ENCODE measurements at places on chromosomes 5 and 9.

- no peak for DNase-seq
Observed at GRCh38 chr5:109825450-109825849, 135.7 kb downstream of the MAN2A1 start.

GRCh38 chr9:95494416-95495371 is 22.1 kb downstream of the PTCH1 start:
- no peak for DNase-seq

- DNase-seq, result no peak
Observed at GRCh38 chr5:147854331-147854730, 22.9 kb upstream of the SPINK1 start.

DNA sequence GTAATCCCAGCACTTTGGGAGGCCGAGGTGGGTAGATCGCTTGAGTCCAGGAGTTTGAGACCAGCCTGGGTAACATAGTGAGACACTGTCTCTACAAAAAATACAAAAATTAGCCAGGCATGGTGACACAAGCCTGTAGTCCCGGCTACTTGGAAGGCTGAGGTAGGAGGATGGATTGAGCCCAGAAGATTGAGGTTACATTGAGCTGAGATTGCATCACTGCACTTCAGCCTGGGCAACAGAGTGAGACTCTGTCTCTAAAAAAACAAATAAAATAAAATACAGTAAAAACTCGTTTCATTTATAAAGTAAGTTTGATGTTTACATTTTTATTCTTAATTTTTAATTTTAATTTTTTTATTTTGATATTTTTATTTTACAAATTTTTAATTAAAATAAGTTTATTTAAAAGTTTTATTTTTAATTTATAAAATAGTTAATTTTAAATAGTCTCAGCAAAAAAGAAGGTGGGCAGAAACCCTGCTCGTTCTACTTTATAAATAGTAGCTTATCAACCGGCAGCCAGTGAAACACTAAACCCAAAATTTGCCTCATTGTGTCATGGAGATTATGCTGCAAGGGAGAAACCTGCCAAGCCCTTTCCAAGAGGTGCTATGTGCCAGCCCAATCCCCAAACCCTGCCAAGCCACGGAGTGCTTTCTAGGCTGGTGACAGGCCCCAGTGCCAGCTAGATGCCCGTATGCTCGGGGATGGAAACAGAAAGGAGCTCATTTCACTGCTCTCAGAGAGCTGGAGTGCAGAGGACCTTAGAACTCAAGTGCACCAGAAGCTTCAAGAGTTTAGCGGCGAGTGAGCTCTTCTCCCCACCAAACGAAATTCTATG is 38.9 kb downstream of the SERINC5 start:
- peak; percentile 49 for DNase-seq

DNA sequence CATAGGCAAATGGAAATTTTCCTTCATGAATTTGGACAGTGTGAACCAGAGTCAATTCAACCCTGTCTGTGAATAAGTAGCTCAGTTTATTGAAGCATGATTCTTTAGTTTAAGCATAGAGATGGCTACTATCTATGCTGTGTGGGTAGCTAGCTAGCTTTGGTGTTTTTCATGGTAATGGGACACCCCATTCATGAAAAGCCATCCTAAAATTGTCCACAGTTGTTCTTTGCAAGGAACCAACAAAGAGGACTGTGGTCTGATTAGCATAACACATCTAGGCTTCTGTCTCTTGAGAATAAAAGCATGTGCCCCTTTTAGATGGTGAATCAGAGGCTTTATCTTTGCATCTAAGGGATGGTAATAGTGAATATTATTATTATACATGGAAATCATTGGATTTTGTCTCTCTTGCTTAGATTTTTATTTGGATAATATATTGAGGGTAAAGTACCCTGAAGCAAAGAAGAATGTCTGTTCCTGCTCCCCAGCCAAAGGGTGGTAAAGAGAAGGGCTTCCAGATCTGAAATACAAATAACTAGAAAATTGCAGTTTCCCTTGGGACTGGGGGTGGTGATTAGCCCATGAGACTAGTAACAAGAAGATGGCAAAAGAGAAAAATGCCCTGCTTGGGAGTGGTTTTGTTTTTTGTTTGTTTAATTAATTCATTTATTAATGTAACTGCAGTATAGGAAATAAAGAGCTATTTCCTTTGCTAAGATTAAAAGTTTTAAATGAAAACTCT is 624.2 kb upstream of the ZNF608 start:
- no peak for DNase-seq

DNA sequence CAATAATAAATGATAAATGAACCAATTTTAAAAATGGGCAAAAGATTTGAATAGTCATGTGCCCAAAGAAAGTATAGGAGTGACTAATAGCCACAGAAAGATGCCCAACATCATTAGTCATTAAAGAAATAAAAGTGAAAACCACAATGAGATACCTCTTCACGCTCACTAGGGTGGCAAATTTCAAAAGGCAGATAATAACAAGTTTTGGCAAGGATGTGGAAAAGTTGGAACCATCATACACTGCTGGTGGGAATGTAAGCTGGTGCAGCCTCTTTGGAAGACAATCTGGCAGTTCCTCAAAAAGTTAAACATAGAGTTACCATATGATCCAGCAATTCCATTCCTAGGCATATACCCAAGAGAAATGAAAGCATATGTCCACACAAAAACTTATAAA is 1819.8 kb downstream of the MAT2B start:
- DNase-seq, result no peak

Data from tibial artery (tissue), 4 donors.